D721Med (cell line): ENCODE measurements at places on chromosomes 4 and X.

GRCh38 chrX:78321809-78322208, 5.6 kb downstream of the CYSLTR1 start:
- no peak for DNase-seq

- no peak for DNase-seq
These were observed 13.7 kb upstream of the SCOC start for GRCh38 chr4:140359562-140360427.

DNA sequence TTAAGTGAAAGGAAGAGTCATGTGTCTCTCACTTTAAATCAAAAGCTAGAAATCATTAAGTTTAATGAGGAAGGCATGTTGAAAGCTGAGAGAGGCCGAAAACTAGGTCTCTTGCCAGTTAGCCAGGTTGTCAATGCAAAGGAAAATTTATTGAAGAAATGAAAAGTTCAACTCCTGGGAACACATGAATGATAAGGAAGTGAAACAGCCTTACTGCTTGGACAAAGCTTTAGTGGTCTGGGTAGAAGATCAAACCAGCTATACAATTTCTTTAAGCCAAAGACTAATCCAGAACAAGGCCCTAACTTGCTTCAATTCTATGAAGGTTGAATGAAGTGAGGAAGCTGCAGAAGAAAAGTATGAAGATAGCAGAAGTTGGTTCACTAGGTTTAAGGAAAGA, 24.9 kb downstream of the RHOH start:
- DNase-seq: no peak

DNA sequence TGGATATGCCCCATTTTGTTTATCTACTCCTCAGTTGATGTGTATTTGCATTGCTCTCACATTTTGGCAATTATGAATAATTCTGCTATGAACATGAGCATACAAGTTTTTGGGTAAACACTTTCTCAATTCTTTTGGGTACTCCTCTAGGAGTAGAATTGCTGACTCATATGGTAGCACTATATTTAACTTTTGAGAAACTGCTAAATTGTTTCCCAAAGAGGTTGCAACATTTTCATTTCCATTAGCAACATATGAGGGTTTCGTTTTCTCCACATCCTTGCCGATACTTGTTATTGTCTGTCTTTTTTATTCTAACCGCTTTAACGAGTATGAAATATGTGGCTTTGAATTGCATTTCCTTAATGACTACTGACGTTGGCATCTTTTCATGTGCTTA, 185.4 kb downstream of the TSPAN5 start:
- DNase-seq: no peak

- DNase-seq: no peak
These were observed 74.0 kb upstream of the AFF2 start for GRCh38 chrX:148426467-148426866.

DNA sequence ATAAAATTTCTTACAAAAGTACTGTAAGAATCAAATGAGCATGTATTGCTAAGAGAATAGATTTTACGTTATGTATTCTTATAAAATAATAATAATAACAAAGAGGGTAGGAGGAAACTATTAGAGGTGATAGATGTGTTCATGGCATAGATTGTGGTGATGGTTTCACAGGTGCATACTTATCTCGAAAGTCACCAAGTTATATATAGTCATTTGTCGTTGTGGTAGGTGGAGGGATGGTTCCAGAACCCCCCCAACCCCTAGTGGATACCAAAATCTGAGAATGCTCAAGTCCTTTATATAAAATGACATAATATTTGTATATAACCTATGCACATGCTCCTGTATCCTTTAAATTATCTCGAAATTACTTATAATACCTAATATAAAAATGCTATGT, 36.7 kb upstream of the H2AZ1 start:
- DNase-seq: no peak

DNA sequence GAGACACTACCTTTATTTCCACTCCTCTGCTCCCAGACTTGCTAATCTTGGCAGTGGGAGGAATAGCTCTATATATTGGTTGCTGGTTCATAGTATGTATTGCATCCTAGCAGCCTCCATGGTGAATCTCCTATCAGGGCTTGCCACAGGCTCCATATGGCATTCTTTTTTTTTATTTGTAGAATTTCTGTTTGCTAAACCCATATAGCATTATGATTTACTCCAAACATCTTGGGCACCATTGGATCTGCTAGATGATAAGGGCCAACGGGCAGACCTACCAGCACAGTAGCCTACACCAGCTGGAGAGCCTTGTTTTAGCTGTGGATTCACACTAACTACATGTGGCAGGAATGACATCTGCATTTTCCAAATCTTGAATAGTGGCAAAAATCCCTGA, 6.9 kb downstream of the SMIM10 start:
- no peak for DNase-seq

DNA sequence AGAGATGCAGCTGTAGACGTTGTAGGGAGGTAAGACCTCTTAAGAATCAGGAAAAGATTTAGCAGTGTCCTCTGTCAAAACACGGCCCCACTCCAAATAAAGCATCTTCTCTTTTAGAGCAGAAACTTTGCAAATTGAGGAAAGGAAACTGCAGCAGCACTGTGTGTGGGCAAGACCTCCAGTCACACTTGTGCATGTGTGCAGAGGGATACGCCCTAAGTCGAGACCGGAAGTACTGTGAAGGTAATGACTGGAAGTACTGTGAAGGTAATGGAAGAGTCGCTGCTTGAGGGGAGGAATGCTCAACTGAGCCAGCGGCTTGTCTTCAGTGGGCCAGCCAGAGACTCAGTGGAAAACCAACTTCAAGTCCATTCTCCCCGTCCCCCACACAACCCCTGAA, 46.5 kb downstream of the EGF start:
- DNase-seq: no peak

DNA sequence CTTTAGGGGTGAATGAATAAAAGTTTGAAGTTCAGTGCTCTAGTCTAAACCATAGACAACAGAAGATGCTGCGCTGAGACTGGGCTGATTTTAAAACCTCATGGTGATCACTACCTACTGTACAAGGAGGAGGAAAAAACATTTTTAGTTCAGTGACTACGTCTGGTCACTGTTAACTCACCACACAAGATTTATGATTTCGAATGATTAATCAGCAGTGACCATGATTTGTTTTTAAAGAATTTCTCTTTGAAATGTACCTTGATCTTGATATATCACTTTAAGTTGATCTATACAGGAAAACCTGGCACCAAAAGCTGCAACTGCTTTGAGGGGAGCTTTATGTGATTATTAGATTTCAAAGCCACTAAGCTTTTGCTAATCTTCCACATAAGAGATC, 286.3 kb downstream of the PDGFC start:
- DNase-seq: no peak

- no peak for DNase-seq
These were observed 194.4 kb upstream of the PCDH7 start for GRCh38 chr4:30525662-30526315.

DNA sequence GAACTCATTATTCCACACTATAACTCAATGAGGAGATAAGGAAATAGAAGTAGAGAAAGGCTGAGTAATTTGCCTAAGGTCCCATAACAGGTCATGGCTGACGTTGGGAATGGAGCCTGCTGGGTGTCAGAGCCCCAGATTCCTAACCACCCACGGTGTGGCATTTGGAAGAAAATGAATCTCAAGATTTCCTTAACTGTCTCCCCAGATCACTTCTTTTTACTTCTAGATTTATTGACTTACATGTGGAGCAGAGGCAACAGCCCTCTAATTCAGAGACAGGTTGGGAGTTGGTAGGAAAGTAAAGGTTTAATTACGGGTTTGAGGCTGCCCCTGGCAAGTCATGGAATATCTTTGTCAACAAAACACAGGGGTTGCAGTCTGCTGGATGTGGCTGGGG, 134.0 kb downstream of the ARHGAP10 start:
- DNase-seq: no peak
